ENCODE measurements at places on chromosomes 3 and 15. TPM values are rescaled to one million over a fixed set of nuclear protein-coding genes. Genes with fewer than 3 reads are reported as not detected.
A peak's percentile ranks its signal among the peaks of the same experiment; 100 is the strongest.

DNA sequence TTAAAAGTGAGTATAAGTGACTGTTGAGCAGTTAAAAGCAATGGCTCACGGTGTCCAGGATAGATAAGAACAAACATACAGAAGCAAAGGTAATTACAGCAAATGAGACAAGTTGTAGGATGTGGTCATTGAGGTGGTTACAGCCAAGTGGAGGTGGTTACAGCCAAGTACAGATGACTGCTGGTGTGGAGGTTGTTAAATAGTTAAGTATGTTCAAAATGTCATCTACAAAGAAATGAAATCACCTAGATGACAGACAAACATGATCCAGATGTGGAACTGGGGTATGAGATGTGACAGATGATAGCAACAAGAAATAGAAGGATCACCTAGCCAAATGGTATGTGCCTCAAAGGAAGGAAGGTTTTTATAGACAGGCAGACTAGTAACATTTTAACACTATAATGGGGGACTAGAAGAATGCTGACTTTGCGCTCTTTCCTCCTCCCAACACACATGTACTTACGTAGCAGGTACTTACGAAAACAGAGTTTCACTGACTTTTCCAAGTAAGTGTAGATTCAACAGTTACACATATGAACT, 6.8 kb upstream of the ANKRD28 start:
- DNase-seq: no peak

- peak; percentile 34 for DNase-seq
Observed at GRCh38 chr15:77870195-77871065, 207.1 kb downstream of the TBC1D2B start.

- no peak for DNase-seq
Observed at GRCh38 chr3:189778340-189778950, 147.3 kb downstream of the TP63 start.

DNA sequence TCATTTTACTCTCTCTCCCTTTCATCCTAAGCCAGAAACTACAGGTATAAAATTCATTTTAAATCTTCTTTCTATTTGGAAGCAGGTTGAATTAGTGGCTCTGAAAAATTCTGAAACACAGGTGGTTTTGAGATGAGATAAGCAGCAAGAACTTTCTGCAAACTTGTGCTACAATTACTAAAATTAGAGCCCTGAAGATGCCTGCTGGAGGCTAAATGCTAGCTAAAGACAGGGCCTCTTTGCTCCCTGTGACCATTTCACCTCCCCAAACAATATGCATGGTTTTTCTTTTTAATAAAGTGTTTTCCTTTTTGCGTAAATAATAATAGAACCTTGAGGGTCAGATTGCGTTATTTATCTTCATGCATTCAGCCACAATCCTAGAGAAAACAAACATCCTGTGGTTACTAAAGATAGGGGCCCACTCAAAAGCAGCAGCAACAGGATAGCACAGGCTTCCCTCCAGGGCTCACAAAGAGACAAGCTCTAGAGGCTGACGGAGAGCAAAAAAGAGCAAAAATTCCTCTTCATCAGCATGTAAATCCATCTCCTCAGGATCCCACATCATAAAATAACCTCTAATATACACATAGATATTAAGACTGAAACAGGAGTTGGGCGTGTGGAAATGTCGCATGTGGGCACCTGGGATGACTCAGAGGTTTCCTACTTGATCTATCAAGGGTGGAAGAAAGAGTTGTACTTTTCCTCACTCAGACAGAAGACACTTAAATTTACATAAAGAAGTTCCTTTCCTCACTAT, 26.5 kb upstream of the CP start:
- DNase-seq: no peak

GRCh38 chr3:23991683-23992628, 46.9 kb downstream of the NR1D2 start:
- DNase-seq: peak; percentile 29

DNA sequence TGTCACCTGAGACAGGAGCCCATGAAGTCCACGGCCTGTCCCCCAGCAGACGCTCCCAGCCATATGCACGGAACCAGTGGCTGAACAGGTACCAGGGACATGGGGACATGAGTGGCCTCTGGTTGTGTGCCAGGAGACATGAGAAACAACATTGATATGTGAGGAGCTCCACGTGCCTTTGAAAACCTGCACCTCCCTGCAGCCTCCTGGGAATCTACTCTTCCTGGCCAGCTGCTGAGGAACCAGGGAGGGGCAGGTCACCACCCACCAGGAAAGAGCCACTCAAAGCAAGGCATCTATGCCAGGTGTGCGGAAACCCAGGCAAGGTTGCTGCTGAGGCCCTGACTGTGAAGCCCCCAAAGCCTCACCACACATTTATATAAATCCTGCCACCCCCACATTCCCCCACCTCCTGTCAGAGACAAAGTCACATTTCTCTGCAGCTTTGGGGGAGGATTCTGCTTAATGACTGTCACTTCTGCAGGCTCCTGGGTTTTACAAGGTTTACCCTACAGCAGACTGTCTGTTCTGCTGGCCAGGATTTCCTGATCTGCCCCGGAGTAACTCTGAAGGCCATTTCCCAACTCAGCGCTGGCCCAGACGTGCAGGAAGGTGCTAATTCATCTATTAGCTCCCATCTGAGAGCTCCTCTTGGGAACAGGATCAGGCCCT, 110.8 kb downstream of the ADCY5 start:
- DNase-seq: no peak

GRCh38 chr3:32238453-32239306, at the start of gene CMTM8:
CMTM8 (plus strand) TSS chr3:32238680; CDS start chr3:32238973, 293 bp downstream.
- peak; percentile 82 for DNase-seq

The GMNC gene
- polyA plus RNA-seq: 0.09 TPM

The TNNC1 gene
- 1,057 TPM for polyA plus RNA-seq

The GPR149 gene
- 0.18 TPM for polyA plus RNA-seq

The GUCA1C gene
- polyA plus RNA-seq: not detected
